ENCODE measurements at places on chromosomes 4 and X.

DNA sequence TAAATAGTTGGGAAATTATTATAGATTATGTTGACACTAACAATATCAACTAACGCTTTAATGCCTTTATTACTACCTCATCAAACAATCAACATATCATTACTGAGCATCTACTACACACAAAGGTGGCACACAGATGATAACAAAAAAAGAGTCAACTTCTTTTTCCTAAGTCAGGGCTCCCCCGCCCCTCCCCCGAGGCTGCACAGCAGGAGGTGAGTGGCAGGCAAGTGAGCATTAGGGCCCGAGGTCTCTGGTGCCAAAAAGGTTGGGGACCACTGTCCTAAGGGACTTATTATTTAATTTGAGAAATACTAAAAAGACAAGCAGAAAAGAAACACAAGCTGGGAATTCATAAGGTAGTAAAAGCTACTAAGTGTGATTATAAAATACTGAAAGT is 50.3 kb upstream of the MCF2 start:
- no peak for DNase-seq

DNA sequence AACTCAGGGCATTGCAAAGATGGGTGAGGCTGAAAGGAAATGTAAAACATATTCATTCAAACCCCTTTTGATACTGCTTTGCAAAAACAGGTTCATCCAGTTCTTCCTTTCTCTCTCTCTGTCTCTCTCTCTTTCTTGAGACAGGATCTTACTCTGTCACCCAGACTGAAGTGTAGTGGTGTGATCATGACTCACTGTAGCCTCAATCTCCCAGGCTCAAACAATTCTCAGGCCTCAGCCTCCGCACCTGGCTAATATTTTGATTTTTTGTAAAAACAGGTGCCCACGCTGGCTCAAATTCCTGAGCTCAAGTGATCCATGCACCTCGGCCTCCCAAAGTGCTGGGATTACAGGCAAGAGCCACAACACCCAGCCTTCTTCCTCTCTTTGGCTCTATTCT is 15.6 kb upstream of the DCHS2 start:
- DNase-seq: no peak

DNA sequence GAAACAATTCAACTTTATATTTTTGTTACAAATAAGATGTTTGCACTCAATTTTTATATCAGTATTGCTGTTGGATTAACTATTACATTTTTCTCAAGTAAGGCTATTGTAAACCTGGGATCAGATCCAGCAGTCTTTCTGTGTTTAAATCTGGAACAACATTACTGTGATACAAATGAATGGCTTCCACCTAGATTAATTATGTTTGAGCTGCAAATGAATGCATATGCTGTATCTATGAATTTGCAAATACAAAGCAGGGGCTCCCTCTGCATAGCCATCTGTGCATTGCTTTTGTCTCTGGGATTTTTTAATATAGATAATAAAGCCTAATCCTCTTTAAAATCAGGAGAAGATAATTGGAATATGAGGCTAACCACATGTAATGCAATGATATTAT is 69.8 kb upstream of the NEIL3 start:
- DNase-seq: no peak

GRCh38 chr4:94995684-94996394 is 238.1 kb downstream of the BMPR1B start:
- DNase-seq: no peak

GRCh38 chr4:17490575-17491059 is 21.3 kb downstream of the QDPR start:
- no peak for DNase-seq

- no peak for DNase-seq
Measured at GRCh38 chr4:1406394-1406980, at the start of gene NKX1-1. Gene NKX1-1 (minus strand): TSS chr4:1406442. CDS start chr4:1406442, 0 bp downstream.

GRCh38 chr4:54104907-54105306 is 4.9 kb downstream of the GSX2 start:
- DNase-seq: no peak

DNA sequence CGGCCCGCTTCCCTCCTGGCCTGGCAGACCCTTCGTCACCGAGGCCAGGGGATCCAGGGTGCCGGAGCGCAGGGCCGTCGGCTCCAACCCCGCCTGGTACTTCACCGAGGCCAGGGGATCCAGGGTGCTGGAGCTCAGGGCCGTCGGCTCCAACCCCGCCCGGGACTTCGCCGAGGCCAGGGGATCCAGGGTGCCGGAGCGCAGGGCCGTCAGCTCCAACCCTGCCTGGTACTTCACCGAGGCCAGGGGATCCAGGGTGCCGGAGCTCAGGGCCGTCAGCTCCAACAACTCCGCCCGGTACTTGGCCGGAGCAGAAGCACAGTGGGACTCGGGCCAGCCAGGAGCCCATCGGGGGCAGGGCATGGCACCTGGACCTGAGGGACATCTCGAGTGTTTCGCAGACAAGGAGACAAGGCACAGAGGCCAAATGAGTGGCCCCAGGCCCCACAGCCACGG is 85.1 kb downstream of the FAM53A start:
- no peak for DNase-seq

- no peak for DNase-seq
Measured at GRCh38 chr4:140556372-140557085, 12.2 kb downstream of the UCP1 start.

DNA sequence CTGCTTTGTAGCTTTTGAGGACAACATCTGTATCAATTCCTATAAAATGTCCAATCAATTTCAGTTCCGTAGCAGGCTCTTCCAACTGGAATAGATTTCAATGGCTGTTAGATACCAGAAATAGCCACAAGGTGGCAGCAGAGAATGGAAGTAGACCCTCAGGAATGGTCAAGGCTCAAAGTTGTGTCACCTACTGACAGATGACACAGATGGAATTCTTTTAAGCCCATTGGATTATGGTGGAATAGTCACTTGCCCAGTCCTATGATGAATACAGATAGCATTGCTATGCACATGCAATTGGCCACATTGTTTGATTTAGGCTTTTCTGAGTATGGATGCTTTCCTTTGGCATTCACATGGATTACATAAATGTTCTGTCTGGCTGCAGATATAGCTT is 130.4 kb upstream of the RADX start:
- no peak for DNase-seq

GRCh38 chr4:95421869-95422268 is 126.9 kb downstream of the UNC5C start:
- DNase-seq: no peak

GRCh38 chr4:126568652-126569570 is 1063.8 kb upstream of the INTU start:
- no peak for DNase-seq

GRCh38 chr4:123786163-123786915 is 389.7 kb downstream of the SPRY1 start:
- DNase-seq: no peak

DNA sequence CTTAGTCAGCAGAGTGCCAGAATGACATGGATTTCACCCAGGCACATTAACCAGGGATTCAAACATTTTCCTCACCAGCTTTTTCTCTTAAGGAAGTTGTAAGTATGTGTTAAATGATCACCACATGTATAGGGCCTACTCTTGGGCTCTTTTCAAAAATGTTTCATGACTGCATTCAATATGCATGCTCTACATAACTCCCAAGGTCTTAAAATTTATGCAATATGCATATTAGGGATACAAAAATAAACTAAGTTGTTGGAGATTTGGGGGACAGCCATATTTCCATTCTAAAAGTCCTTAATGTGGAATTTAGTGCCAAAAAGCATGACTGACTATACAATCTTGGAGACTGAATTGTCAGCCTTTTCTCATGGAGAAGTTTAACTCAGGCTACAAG is 25.0 kb upstream of the TRPC5OS start:
- no peak for DNase-seq

DNA sequence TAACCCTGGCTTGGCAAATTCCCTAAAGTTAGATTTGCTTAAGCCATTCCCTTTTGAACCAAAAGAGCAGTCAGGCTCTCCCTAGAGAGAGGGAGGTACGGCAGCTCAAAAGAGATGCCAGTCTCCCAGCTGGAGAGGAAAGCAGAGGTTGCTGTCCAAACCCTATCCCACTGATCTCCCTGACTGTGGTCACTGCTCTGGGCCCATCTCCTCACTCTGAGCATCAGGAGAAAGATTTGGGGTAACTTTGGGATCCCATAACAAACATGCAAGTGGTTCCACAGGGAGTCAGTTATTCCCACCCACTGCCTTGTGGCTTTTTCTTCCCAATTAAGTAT is 17.1 kb downstream of the ACSL1 start:
- no peak for DNase-seq

DNA sequence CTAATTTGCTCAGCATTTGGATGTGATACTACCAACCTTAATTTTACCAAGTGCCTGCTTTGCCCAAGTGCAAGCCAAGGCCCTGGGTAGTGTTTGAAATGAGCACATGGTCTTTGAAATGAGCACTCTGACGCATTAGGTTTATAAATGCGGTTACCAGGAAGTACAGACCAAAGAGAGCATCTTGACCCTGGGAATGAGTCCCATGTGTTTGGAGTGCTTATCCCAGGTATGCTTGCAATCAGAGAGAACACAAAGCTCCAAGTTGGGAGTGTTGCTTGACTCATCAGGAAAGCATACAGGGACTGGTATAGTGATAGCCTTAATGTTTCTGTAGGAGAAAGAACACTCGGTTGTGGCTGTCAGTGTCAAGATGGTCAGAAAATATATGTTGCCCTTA is 203.6 kb upstream of the MAMLD1 start:
- no peak for DNase-seq

GRCh38 chr4:46258431-46258830 is 131.5 kb downstream of the GABRA2 start:
- no peak for DNase-seq

DNA sequence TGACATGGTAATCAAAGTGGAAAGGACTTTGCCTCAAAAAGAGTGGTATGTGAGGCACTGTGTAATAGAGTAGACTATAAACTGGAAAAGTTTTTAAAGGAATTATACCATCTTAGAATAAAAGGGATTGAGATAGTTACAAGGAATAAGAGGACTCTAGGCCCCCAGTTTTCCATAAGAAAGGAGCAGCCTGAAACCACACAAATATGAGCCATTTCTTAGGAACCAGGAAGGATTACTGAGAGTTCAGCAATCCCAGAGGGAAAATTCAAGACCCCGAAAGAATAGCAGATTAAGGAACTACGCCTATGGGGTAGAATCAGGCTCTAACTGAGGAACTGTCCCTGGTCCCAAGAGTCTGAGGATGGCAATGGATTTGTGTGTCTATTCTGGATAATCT is 1213.3 kb downstream of the C4orf33 start:
- DNase-seq: no peak

GRCh38 chrX:153725832-153726285 is 1.2 kb downstream of the ABCD1 start:
- no peak for DNase-seq

GRCh38 chr4:184762100-184762499 is 28.2 kb upstream of the CENPU start:
- peak; percentile 7 for DNase-seq

DNA sequence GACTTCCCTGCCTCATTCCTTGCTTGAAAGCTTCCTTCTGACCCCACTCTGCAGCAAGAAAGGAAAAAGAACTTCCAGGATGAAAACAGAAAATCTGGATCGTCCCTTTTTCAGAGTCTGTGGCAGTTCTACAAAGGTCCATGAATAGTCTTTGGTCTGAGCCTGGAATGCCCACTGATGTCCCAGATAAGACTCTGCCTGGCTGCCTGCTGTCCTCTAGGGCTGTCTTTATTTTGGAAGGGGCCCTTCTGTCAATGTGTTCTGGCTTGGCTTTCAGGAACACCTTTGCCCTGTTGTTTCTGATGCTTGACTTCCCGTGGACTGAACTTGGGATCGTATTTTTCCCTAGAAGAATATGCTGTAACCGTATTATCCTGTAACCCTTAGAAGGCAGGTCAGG is 114.7 kb upstream of the LNX1 start:
- DNase-seq: no peak

All from activated naive CD4-positive, alpha-beta T cell (primary cell).